ENCODE measurements at places on chromosomes 5 and 9. TPM values are rescaled to one million over a fixed set of nuclear protein-coding genes. Genes with fewer than 3 reads are reported as not detected.

GRCh38 chr9:8078641-8079140 lies 279.1 kb upstream of the DMAC1 start:
- no peak for DNase-seq

POLK gene
- polyA plus RNA-seq: 7.8 TPM

GRCh38 chr9:124854161-124854560 lies 901 bp downstream of the WDR38 start:
- no peak for DNase-seq

DNA sequence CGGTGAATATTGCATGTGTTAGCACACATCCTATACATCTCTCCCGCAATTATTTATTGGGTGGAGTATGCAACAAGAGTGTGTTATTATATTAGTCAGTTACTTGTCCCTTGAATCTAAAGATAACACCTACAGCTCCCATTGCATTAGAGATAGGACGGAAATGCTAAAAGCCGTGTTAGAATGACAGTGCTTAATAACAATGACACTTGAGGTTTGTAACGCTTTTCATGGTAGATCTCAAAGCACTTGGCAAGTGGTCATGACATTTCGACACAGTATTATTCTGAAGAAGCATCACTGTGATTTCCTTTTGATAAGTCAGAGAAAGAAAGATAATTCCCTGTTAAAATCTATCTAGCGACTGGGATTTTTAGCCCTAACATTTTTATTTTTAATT lies 33.4 kb upstream of the TRIO start:
- DNase-seq: no peak

GRCh38 chr9:96751815-96752214 lies 26.1 kb downstream of the ZNF510 start:
- DNase-seq: no peak

KIF27 gene
- 0.68 TPM for polyA plus RNA-seq

DNA sequence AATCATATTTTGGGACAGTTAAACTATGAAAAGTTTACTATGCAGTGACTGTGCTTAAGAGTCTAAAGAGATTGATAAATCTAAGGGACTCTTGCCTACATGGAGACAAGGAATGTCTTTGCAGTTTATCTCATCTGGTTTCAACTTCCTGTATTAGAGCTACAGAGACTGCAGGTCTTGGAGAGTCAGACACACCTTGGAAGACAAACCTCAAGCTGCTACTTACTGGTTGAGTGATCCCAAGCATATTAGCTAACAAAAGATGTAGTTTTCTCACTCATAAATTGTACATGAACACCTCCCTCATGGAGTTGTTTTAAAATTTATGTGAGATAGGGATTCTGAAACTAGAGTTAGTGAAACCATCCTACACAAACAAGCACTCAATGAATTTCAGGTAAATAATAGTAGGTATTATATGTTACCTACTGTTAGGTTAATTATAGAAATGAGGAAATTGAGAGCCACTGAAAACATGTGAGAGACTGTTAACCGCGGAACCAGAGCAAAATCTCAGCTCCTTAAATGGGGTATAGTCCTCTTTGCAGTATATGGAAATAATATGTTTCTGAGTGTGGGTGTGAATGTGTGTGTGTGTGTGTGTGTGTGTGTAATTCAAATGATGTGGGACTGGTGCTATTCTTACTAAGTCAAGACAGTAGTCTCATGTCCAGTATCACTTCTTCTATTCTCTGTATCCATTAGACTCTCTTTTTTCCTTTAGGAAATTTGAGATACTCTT lies 752.1 kb downstream of the DTWD2 start:
- DNase-seq: no peak

FCHO2 gene
- 9.3 TPM for polyA plus RNA-seq

- DNase-seq: no peak
These were observed 369.0 kb upstream of the IRX4 start for GRCh38 chr5:2251751-2252150.

PCDHAC2 gene
- 5.4 TPM for polyA plus RNA-seq

DNA sequence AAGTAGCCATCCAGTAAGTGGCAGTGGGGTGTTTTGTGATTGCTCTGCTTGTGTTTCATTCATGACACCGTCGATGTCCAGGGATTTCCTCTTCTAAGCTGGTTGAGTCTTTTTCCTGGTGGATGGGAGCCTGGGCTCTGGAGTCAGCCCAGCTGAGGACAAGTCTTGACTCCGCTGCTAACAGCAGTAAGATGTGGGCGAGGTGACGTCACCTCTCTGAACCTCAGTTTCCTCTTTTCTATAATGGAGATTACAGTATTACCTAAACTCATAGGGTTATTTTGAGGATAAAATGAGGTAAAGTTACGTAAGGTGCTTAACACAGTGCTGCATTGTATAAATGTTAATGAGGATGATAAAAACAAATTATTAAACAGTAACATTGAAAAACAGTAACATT lies 21.3 kb downstream of the FGF1 start:
- DNase-seq: no peak

DNA sequence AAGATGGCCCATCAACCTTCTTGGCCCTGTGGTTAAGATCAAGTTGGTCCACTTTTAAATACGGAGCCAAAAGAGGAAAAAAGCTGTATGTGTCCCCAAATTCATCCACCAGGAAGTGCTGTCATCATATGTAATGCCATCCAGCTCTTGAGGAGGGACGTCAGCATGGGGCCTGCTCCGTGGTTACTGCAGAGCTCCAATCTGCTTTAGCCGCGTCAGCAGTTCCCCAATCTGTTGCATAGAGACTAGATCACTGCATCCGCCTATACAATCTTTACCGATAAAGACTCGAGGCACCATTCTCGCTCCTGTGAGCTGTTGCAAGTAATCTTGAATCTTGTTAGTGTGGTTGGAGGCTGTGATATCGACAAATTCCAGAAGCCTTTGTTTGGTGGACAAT lies 65.7 kb downstream of the GABRA6 start:
- no peak for DNase-seq

- no peak for DNase-seq
These were observed 179.3 kb upstream of the MVB12B start for GRCh38 chr9:126147186-126147935.

NR2F1 gene
- polyA plus RNA-seq: 7.8 TPM

- DNase-seq: no peak
These were observed 40.0 kb downstream of the PTGES start for GRCh38 chr9:129712634-129713401.

DNA sequence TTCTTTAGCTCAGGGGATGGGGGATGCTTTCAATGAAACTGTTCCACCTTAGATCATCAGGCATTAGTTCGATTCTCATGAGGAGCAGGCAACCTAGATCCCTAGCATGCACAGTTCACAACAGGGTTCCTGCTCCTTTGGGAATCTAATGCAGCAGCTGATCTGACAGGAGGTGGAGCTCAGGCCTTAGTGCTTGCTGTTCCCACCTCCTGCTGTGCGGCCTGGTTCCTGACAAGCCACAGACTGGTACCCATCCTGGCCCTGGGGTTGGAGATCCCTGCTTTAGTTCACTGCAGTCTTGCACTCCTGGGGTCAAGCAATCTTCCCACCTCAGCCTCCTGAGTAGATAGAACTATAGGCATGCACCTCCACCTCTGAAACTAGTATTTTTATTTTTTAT lies 1369.8 kb upstream of the NUDT12 start:
- no peak for DNase-seq

MARCHF6 gene
- 95.3 TPM for polyA plus RNA-seq

DNA sequence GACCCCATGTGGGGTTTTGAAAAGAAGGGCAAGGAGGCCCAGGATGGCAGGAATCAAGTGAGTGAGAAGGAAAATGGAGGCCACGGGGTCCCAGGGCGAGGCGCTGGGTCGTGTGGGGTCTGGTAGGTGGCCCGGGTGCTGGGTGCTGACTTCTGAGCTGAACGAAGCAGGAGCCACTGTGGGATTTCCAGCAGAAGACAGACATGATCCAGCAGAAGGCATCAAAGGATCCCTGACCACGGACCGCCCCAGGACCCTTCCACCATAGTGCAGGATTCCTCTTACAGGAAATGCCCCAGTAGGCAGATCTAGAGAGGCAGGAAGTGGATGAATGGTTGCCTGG lies 106.7 kb downstream of the ADAMTS2 start:
- no peak for DNase-seq

GRCh38 chr9:16572005-16572734 lies 298.3 kb downstream of the BNC2 start:
- DNase-seq: no peak

SLC31A2 gene
- 121 TPM for polyA plus RNA-seq

DNA sequence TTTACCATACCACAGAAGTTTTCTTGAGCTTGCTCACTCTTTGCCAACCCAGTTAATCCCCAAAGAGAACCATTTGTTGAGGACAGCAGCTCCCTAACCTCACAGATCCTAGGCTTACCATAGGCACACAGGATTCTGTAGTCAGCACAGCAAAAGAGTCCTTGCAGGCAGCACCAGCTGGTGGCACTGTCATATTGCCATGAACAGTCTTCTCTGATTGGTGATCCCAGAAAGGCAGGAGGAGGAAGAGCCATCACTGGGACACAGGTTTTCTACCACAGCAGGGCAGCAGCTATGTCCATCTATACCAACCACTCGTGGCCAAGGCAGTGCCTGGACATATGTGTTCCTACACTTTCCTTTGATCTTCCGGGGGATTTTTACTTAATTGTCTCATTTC lies 297.1 kb upstream of the CD180 start:
- peak; percentile 31 for DNase-seq

GRCh38 chr9:94973451-94973941 lies 247.0 kb downstream of the AOPEP start:
- no peak for DNase-seq

- DNase-seq: no peak
These were observed 117.9 kb upstream of the SPATA31C2 start for GRCh38 chr9:88256216-88256615.

DOK3 gene
- polyA plus RNA-seq: 1.7 TPM

DNA sequence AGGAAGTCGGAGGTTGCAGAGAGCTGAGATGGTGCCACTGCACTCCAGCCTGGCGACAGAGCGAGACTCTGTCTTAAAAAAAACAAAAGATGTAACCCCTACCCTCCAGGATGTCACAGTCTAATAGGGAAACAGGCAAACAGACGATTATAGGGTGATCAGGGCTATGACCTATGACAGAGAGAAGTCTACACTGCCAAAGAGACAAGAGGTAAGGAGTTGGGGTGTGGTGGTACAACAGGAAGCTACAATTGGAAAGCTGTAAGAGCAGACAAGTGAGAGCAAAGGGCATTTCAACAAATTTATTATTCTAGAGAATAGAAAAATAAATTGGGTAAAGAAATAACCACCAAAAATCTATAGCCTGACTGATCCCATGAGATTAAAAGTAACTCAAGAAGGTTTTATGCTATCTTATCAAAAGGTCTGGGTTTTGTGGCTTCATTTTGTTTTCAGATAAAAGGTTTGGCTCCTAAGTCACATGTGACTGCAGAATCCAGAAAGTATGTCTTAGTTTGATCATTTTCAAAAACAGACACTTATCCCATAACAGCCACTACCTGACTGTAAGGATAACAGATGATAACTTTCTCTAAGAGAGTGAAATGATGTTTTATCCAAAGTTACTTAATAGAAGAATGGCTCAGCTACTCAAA lies 7.3 kb downstream of the CDC26 start:
- DNase-seq: no peak

GRCh38 chr5:110361471-110361870 lies 365.0 kb downstream of the TMEM232 start:
- DNase-seq: no peak

- DNase-seq: no peak
These were observed 1.7 kb upstream of the ACO1 start for GRCh38 chr9:32382565-32383320.

DNA sequence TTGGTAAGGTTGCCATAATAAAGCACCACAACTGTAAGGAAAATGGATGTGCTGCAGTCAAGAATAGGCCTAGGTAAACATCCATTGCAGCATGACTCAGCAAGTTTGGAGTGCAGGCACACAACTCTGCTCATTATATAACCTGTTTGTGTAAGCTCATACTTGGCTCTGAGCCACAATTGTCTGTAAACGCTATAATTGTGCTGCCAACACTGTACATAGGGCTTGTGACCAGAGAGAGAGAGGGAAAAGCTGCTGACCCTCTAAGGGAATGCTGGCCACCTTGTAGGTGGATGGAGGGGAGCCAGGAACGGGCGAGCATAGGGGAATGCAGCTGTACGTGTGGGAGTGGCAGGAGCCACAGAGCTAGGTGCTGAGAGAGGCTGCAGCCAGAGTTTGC lies 2186.5 kb upstream of the ACO1 start:
- DNase-seq: peak; percentile 28

- no peak for DNase-seq
These were observed 3.4 kb downstream of the CCNI2 start for GRCh38 chr5:132750471-132751230.

GRCh38 chr5:57503433-57503832 lies 20.8 kb upstream of the ACTBL2 start:
- no peak for DNase-seq

DNA sequence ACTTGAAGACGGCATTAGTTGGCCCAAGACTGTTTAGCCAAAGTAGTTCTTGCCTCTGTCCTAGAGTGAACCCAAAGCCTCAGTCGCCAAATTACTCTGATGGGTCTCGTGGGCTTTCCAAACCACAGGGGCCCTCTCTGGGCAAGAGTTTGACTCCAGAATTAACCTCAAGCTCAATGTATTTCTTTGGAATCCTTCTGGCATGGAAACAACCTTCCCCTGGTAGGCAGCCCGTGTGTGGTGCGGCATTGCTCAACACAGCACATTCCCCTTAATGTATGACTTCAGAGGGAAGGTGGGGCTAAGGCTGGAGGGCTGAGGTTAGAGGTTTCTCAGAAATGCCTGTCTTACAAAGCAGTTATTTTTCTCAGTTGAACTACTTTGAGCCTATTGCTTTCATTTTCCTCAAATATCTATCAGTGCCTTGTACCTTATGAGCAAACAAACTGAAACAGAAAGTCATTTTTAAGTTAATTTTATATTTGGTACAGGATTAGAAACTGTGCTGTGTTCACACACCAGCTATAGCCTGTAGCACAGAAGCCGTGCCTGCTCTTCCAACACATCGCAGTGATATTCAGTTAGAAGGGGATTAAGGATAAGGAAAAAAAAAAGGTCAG lies 123.9 kb upstream of the HAPLN1 start:
- peak; percentile 62 for DNase-seq

CLIC3 gene
- polyA plus RNA-seq: 9.4 TPM

- DNase-seq: peak; percentile 88
These were observed 721 bp downstream of the PTGES start for GRCh38 chr9:129751841-129752801.

DNA sequence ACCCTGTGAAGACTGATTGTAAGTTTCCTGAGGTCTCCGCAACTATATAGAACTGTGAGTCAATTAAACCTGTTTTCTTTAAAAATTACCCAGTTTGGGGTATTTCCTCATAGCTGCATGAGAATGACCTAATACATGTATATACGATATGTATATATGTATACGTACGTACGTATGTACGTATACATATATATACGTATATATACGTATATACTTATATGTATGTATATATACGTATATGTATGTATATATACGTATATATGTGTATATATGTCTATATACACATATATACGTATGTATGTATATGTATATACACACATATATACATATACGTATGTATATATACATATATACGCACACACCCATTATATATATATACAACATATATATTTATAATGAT lies 1153.0 kb upstream of the CDH18 start:
- DNase-seq: no peak

GRCh38 chr5:83925321-83925954 lies 204.8 kb upstream of the HAPLN1 start:
- peak; percentile 67 for DNase-seq

OCLN gene
- polyA plus RNA-seq: 4.6 TPM

GRCh38 chr5:124891179-124891578 lies 144.7 kb upstream of the ZNF608 start:
- no peak for DNase-seq
